ENCODE measurements at places on chromosomes 3 and 15. TPM values are rescaled to one million over a fixed set of nuclear protein-coding genes. Genes with fewer than 3 reads are reported as not detected.

- DNase-seq, result no peak
These were observed 678.1 kb upstream of the SEMA6D start for GRCh38 chr15:47039225-47039624.

ZNF619 gene
- total RNA-seq, result 1.4 TPM

- DNase-seq, result no peak
These were observed 97.0 kb downstream of the IGF2BP2 start for GRCh38 chr3:185727873-185728272.

DNA sequence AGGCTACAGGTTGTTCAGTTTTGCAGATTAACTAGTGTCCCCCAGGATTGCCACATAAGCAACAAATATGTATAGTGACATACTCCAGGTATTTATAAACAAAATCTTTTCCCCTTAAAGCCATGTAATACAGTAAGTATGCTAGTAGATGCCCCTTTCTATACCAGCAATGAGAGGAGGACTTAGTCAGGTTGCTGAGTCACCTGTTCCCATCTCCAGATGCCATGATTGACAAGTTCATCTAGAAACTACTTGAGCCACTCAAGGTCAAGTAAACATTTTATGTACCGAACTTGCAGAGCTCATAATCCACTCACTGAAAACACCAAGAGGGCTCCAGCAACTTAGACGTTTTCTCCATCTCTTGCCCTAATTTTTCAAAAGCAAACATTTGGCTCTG is 18.2 kb downstream of the SLC9A9 start:
- no peak for DNase-seq

DNA sequence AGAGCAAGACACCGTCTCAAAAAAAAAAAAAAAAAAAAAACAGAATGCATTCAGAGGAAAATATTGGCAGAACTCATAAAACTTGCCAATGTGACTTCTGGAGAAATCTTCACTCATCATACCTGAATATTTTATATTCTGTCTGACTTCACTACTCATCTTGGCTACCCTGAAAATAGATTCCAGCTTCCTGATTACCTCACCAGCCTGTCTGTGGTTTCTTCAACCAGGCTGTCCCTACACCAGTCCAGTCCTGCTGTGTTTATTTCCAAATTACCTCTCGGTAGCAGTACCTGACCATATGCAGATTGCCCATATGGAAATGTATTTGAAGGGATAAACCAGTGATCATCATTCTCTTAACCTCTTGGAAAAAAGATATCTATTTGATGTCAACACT is 9.3 kb upstream of the P3H2 start:
- no peak for DNase-seq

DNASE1L3 gene
- total RNA-seq, result 10.0 TPM

GRCh38 chr15:47813748-47814384 is 96.6 kb downstream of the SEMA6D start:
- no peak for DNase-seq

All from ascending aorta (tissue), 2 donors.